ENCODE measurements at places on chromosomes 2 and 18. TPM values are rescaled to one million over a fixed set of nuclear protein-coding genes. Genes with fewer than 3 reads are reported as not detected.

The RGPD4 gene
- 0.06 TPM for total RNA-seq

The IL1B gene
- 0.26 TPM for total RNA-seq

The CD302 gene
- total RNA-seq: 1.9 TPM

The LRP1B gene
- not detected for total RNA-seq

The MTIF2 gene
- total RNA-seq: 39.8 TPM

The KCNJ3 gene
- total RNA-seq: not detected

The ZSWIM2 gene
- not detected for total RNA-seq

The CENPA gene
- total RNA-seq: 52.2 TPM

The KHK gene
- total RNA-seq: 9.0 TPM
